ENCODE measurements at places on chromosomes 7 and 10. TPM values are rescaled to one million over a fixed set of nuclear protein-coding genes. Genes with fewer than 3 reads are reported as not detected.

Gene CNPY4
- 24.6 TPM for total RNA-seq

Gene CTAGE4
- not detected for total RNA-seq

Gene SNX13
- total RNA-seq, result 62.0 TPM

Gene A1CF
- not detected for total RNA-seq

Gene EVX1
- total RNA-seq, result not detected

Gene DLX6
- total RNA-seq, result 1.8 TPM

Gene HNRNPH3
- 19.2 TPM for total RNA-seq

- DNase-seq, result no peak
- H3K4me3 ChIP-seq, result no peak overlapping the region
- no peaks in the 10 kb centered on the region for H3K36me3 ChIP-seq
- no peak overlapping the region for H3K27ac ChIP-seq
Observed at GRCh38 chr7:143458263-143458662, 15.0 kb downstream of the TAS2R60 start.

- H3K36me3 ChIP-seq, result no peaks in the 10 kb centered on the region
- H3K4me1 ChIP-seq, result no peaks in the 10 kb centered on the region
- DNase-seq, result no peak
- H3K27me3 ChIP-seq, result no peaks in the 10 kb centered on the region
- H3K27ac ChIP-seq, result no peak overlapping the region
- H3K4me3 ChIP-seq, result no peak overlapping the region
Observed at GRCh38 chr7:132609906-132610520, 33.7 kb upstream of the PLXNA4 start.

DNA sequence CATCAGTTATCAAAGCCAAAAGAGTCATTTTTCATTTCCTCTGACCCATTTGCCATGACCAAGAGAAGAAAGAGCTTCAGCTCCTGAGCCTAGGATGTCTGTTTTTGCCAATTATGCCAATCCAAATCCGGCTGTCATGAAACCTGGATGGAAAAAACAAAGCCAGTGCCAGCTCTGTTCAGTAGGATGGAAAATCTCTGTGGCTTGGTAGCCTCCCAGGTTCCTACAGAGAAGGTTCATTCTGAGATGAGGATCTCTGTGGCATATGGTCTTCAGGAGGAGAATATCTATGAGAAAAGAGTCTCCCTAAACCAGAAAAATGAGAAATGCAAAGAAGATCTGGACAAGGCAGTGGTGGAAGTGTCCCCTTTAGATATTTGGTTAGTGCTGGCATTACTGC is 475.4 kb downstream of the CNTNAP2 start:
- DNase-seq, result no peak
- no peaks in the 10 kb centered on the region for H3K4me1 ChIP-seq
- no peaks in the 10 kb centered on the region for H3K36me3 ChIP-seq
- H3K27me3 ChIP-seq, result no peaks in the 10 kb centered on the region
- H3K4me3 ChIP-seq, result no peak overlapping the region

DNA sequence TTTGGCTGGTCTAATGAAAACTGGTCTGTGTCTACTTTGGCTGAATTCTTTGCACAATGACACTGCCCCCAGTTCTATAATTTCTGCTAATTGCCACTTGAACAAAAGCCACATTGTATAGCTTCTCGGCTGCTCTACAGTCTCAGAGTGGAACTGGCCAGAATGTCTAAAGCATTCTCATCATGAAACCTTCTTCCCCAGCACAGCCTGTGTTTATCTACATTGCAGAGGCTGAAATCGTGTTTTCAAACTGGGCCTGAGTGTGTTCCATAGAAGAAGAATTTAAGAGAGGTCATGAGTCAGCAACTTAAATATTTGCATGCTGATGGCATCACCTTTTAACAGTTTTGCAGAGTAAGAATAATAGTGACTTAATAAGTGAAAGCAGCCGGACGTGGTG is 177.2 kb downstream of the BUB3 start:
- H3K27me3 ChIP-seq, result no peaks in the 10 kb centered on the region
- DNase-seq, result no peak
- H3K4me1 ChIP-seq, result no peaks in the 10 kb centered on the region
- no peak overlapping the region for H3K4me3 ChIP-seq
- H3K27ac ChIP-seq, result no peak overlapping the region
- H3K36me3 ChIP-seq, result no peaks in the 10 kb centered on the region

GRCh38 chr10:10956681-10957542 is 60.8 kb upstream of the CELF2 start:
- H3K36me3 ChIP-seq, result no peaks in the 10 kb centered on the region
- no peak overlapping the region for H3K27ac ChIP-seq
- H3K4me3 ChIP-seq, result no peak overlapping the region
- no peak for DNase-seq
- H3K27me3 ChIP-seq, result no peaks in the 10 kb centered on the region

DNA sequence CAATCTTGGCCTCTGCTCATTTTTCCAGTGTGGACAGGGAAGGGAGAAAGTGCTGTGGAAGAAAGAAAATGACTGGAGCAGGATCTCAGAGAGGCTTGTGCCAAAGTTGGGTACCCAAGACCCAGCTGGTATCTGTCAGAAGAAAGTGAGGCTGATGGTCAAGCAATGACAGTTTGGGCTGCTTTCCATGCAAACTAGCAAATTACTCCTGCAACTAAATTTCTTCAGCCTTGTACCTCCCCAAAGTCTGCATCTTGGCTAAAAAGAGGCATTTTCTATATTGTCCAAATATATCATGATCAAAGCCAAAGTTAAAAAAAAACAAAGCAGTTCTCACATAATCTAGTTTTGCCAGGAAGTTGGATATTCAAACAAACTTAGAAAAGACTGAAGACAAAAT is 208.5 kb upstream of the FRMD4A start:
- H3K4me3 ChIP-seq, result no peak overlapping the region
- no peaks in the 10 kb centered on the region for H3K27me3 ChIP-seq
- peaks cover 12% of the 10 kb centered on the region for H3K4me1 ChIP-seq
- H3K36me3 ChIP-seq, result peaks cover 19% of the 10 kb centered on the region
- no peak overlapping the region for H3K27ac ChIP-seq
- no peak for DNase-seq

DNA sequence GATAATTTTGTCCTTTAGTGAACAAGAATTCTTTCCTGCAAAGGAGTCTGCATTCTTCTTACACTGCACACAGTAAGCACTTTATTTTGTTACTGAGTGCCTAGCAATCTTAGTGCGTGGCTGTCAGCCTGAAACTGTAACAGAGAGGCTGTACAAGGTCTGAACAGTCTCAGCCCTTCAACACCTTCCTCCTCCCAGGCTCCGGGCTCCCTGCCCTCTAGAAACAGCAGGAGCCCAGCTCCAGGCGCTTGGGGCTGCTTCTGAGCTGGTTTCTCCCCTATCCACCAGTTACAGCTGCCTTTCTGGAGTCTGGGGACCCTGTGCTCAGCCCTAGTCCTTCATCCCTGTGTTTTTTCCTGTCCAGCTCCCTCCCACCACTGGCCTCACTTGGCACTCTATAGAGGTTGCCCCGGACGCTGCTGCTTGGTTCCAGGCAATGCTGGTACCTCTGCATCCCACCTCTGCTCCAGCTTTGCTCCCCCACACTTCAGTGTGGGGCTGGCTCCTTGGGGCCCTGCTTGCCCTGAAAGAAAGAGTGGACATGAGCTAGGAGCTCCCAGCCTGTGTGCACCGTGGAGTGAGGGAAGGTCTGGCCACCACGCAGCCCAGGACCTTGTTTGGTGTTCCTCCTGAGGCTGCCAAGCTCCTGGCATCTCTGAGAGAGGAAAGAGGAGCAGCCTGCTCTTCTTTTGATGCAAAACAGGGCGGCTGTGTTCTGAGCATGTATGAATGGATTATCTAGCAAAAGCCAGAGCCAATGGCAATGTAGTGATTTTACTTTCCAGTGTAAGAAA is 251.2 kb upstream of the GRB10 start:
- H3K4me1 ChIP-seq, result no peaks in the 10 kb centered on the region
- DNase-seq, result peak; percentile 28
- peaks cover 2% of the 10 kb centered on the region for H3K27me3 ChIP-seq
- no peak overlapping the region for H3K27ac ChIP-seq
- no peak overlapping the region for H3K4me3 ChIP-seq

GRCh38 chr10:80500572-80501380 is 36.9 kb upstream of the SH2D4B start:
- peaks cover 51% of the 10 kb centered on the region for H3K36me3 ChIP-seq
- peak overlapping the region; percentile 74 for H3K27ac ChIP-seq
- DNase-seq, result peak; percentile 80
- H3K4me3 ChIP-seq, result no peak overlapping the region

DNA sequence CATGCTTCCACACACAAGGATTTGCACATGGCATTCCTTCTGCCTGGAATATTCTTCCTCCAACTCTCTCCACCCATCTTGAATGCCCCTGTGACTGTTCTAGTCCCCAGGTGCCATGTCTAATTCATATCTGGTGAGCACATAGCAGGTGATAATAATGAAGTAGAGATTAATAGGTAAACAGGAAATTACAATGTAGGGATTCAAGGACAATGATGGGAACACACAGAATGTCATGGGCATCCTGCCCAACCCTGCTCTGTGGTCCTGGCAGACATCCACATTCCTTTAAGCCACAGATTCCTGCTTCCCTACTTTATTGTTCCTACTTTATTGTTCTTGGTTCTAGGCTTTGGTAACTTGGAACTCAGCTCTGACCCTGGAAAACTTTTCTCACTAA is 115.8 kb downstream of the THSD7A start:
- peaks cover 43% of the 10 kb centered on the region for H3K4me1 ChIP-seq
- H3K27me3 ChIP-seq, result no peaks in the 10 kb centered on the region
- H3K4me3 ChIP-seq, result no peak overlapping the region

DNA sequence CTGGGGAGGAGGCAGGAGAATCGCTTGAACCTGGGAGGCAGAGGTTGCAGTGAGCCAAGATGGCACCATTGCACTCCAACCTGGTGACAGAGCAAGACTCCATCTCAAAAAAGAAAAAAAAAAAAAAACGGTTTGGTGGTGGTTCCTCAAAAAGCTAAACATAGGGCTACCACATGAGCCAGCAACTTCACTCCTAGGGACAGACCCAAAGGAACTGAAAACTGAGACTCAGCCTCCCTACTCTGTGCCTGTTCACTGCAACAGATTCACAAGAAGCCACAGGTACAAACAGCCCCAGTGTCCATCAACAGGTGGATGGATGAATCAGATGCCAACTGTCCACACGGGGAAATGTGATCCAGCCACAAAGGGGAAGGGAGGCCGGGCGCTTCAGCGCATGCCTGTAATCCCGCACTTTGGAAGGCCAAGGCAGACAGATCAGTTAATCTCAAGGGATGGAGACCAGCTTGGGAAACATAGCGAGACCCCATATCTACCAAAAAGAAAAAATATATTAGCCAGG is 79.1 kb upstream of the TNRC18 start:
- H3K4me1 ChIP-seq, result no peaks in the 10 kb centered on the region
- H3K27ac ChIP-seq, result no peak overlapping the region
- no peak overlapping the region for H3K4me3 ChIP-seq
- no peaks in the 10 kb centered on the region for H3K27me3 ChIP-seq
- H3K36me3 ChIP-seq, result peaks cover 62% of the 10 kb centered on the region
- DNase-seq, result no peak

DNA sequence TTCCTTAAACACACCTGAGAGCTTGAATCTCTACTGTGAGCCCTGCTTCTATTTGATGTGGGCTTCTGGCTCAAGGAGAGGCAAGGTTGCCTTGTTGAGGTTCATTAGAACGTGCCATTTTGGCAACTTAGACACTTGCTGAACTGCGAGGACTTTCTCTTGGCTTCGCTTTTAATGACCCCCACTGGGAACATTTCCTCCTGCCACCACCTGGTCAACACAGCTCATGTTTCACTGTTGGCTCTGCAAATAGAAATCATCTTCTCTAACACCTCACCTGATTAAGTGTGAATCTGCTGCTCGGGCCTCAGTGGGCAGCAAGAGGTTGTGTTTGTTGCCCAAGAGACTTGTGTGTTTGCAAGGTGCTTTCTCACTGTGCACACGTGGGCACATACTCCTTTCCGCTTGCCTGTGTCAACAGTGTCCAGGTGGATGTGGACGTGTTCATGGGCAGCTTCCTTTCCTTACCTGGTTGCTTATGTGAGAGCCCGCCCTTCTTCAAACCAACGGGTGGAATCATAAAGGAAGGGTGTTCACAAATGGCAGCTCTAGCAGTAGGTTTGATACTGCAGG is 147.0 kb downstream of the NRP1 start:
- DNase-seq, result no peak
- H3K4me3 ChIP-seq, result no peak overlapping the region
- no peaks in the 10 kb centered on the region for H3K27me3 ChIP-seq

DNA sequence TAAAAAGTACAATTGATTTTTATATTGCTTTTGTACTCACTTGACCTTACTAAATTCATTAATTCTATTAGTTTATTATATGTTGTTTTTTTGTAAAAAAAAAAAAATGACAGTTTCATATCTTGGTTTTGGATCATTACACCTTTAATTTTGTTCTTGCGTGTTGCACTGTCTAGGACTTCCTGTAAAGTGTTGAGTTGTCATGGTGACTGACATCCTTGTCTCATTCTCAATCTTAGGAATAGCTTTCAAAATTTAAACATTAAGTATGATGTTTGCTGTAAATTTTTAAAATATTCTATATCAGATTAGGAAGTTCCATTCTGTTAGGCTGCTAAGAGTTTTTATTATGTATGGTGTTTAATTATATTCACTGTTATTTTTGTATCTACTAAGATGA is 139.1 kb downstream of the ARHGAP12 start:
- H3K4me3 ChIP-seq, result no peak overlapping the region
- no peaks in the 10 kb centered on the region for H3K4me1 ChIP-seq
- H3K27me3 ChIP-seq, result no peaks in the 10 kb centered on the region
- no peak for DNase-seq

- peaks cover 5% of the 10 kb centered on the region for H3K4me1 ChIP-seq
- DNase-seq, result no peak
- H3K27ac ChIP-seq, result no peak overlapping the region
Observed at GRCh38 chr10:34918060-34918775, 103.1 kb upstream of the PARD3 start.

- DNase-seq, result no peak
- no peak overlapping the region for H3K27ac ChIP-seq
- H3K36me3 ChIP-seq, result no peaks in the 10 kb centered on the region
- H3K27me3 ChIP-seq, result no peaks in the 10 kb centered on the region
- no peaks in the 10 kb centered on the region for H3K4me1 ChIP-seq
Observed at GRCh38 chr7:14023838-14024237, 34.4 kb upstream of the ETV1 start.

GRCh38 chr10:5616836-5617235 is 49.6 kb downstream of the ASB13 start:
- H3K36me3 ChIP-seq, result no peaks in the 10 kb centered on the region
- H3K27me3 ChIP-seq, result no peaks in the 10 kb centered on the region
- H3K4me3 ChIP-seq, result no peak overlapping the region
- no peak overlapping the region for H3K27ac ChIP-seq
- DNase-seq, result no peak

GRCh38 chr7:140084972-140085371 is 22.2 kb upstream of the PARP12 start:
- H3K36me3 ChIP-seq, result no peaks in the 10 kb centered on the region
- no peaks in the 10 kb centered on the region for H3K4me1 ChIP-seq
- H3K4me3 ChIP-seq, result no peak overlapping the region
- H3K27ac ChIP-seq, result no peak overlapping the region

- H3K27me3 ChIP-seq, result peaks cover 16% of the 10 kb centered on the region
- H3K4me1 ChIP-seq, result no peaks in the 10 kb centered on the region
- H3K4me3 ChIP-seq, result no peak overlapping the region
- no peaks in the 10 kb centered on the region for H3K36me3 ChIP-seq
- no peak overlapping the region for H3K27ac ChIP-seq
Observed at GRCh38 chr10:43235070-43235900, 31.6 kb downstream of the RASGEF1A start.
